ENCODE measurements at places on chromosomes 1 and 21.

GRCh38 chr1:151840421-151840820 is 801 bp upstream of the C2CD4D start:
- no peak for DNase-seq

DNA sequence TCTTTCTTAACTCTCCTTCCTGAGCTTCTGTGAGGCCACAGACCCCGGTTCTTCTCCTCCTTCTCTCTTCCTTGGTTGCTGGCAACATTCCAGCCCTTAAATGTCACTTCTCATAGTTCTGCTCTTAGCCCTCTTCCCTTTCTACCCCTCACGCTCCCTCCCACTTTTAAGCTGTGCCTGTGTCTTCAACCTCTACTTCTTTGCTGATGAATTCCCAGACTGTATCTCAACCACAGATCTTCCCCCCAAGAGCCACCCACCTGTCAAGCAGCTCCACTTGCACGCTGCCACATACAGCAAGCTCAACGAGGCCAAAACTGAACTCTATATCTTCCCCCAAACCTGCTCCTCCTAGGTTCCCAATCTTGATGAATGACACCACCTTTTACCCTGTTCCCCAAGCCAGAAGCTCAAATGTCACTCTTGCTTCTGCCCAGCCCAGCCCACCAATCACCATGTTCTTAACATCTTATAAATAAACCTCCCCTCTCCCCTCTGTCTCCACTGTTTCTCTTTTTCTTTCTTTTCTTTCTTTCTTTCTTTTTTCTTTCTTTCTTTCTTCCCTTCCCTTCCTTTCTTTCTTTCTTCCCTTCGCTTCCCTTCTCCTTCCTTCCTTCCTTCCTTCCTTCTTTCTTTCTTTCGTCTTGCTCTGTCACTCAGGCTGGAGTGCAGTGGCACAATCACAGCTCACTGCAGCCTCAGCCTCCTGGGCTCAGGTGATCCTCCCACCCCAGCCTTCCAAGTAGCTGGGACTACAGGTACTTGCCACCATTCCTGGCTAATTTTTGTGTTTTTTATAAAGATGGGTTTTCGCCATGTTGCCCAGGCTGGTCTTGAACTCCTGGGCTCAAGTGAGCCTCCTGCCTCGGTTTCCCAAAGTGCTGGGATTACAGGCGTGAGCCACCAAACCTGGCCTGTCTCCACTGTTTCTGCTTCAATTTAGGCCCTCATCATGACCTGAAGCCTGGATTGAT is 19.8 kb upstream of the PTP4A2 start:
- no peak for DNase-seq

DNA sequence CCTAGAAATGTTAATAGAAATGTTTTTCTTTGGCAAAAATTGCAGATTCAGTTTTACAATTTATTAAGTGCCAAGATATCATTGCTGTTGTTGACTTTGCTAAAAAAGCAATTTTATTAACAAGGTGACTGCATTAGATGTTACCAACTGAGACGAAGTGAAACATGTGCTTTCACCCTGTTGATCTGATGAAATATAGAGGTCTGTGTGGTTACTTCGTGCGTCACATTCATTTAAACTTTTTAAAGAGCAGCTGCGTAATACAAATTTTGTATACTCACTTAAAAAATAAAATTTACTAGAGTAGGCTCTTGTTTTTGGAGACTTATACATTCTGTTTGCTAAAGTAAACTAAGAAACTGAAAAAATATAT is 465.7 kb downstream of the USP25 start:
- DNase-seq: no peak

DNA sequence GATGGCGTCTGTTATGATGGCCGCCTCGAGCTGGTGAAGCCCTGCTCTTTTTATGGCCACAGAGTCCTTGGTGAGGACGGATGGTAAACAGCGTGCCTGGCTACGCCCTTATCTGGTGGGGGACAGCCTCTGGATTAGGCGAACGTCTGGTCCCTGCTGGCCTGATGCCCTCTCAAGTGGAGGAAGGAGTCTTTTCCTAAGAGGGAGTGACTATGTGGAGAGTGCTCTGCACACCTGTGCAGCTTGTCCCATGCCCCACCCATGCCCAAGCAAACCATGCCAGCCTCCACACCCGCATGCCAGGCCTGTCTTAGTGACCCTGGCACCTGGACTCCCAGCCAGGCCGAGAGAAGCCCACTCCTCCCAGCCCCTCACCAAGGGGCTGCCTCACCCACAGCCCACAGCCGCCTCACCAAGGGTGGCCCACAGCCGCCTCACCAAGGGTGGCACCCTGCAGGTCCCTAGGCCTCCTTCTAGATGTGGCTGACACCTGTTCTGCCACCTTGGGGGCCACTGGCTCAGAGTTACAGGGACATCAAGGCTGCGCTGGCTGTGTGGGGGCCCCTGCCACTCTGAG is 40.2 kb downstream of the WNT9A start:
- no peak for DNase-seq

GRCh38 chr1:64471218-64472039 is 1.5 kb downstream of the CACHD1 start:
- peak; percentile 3 for DNase-seq

DNA sequence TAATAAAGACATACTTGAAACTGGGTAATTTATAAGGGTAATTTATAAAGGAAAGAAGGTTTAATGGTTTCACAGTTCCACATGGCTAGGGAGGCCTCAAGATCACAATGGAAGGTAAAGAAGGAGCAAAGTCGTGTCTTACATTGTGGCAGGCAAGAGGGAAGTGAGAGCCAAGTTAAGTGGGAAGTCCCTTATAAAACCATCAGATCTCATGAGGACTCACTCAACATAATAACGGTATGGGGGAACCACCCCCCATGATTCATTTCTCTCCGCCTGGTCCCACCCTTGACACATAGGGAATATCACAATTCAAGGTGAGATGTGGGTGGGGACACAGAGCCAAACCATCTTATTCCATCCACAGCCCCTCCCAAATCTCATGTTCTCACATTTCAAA is 76.8 kb upstream of the ZNF678 start:
- DNase-seq: no peak

- no peak for DNase-seq
Measured at GRCh38 chr1:163036671-163037070, 32.5 kb upstream of the RGS4 start.

GRCh38 chr1:232562855-232563510 is 67.0 kb downstream of the SIPA1L2 start:
- DNase-seq: no peak

DNA sequence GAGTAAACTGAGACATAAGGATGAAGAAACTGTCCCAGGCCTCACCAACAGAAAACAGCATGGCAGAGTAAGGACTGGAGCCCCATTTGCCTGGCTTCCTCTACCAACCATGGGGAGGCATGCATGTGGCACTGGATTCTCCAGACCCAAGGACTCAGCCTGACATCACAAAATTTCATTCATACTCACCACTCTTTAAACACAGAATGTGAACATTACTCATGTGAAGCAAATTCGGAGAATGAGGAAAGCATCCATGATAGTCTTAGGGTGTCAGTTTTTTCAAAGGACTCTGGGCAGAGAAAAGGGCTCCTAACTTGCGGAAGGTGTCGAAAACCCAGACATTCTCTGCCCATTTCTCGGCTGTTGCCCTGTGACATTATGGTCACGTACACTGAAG is 83.9 kb downstream of the PCNX2 start:
- DNase-seq: no peak

DNA sequence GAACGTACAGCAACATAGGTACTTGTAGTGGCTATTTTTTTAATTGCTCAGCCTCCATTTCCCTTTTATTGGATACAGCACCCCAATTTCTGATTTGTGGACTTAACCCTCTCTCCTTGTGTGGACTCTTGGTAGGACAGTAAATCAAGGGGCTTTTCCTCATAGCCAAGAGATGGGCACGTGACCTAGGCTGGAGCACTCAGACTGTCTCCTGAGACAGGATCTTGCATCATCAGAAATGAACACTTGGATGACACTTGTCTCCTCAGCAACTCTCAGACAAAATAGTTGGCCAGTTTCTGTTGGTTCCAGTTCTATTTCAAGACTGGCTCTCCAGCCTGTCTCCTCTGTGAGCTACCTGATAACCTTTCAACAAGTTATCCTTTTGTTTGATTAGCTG is 112.9 kb upstream of the ZNF678 start:
- DNase-seq: no peak

GRCh38 chr1:211985556-211986264 is 49.6 kb downstream of the INTS7 start:
- DNase-seq: no peak

DNA sequence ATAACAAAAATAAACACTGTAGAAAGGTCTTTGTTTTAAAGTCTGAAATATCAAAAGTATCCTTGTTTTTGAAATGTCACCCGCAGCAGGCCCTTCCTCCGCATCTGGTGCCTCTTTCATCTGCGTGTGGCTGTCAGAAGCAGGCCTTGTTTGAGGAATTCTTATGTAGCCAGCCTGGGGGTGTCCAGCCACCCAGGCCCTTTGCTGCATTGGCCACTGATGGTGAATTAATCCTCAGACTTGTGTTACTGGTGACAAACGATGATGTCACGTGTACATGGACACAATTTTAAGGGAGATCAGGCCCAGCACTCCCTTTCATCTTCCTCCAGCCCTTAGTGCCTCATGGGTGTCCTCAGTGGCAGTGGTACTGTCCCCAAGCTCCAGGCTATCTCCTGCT is 208.0 kb upstream of the GALNT2 start:
- no peak for DNase-seq
